ENCODE measurements at places on chromosomes 7 and 10. TPM values are rescaled to one million over a fixed set of nuclear protein-coding genes. Genes with fewer than 3 reads are reported as not detected.

CNTNAP2 gene
- 14.1 TPM for total RNA-seq

OR13A1 gene
- total RNA-seq: not detected

PRF1 gene
- total RNA-seq: 2.1 TPM

THSD7A gene
- total RNA-seq: 4.7 TPM

CCDC3 gene
- 13.0 TPM for total RNA-seq

SLC26A5 gene
- total RNA-seq: not detected

CHN2 gene
- 11.0 TPM for total RNA-seq

SFMBT2 gene
- total RNA-seq: 12.5 TPM

ATOH7 gene
- not detected for total RNA-seq

Measured in skeletal muscle tissue (tissue), 5 donors.